ENCODE measurements at places on chromosomes 2 and 18.

- DNase-seq: no peak
These were observed 834.9 kb upstream of the SLC39A10 start for GRCh38 chr2:194822097-194822496.

GRCh38 chr2:65834062-65834461, 401.7 kb upstream of the SPRED2 start:
- DNase-seq: no peak

DNA sequence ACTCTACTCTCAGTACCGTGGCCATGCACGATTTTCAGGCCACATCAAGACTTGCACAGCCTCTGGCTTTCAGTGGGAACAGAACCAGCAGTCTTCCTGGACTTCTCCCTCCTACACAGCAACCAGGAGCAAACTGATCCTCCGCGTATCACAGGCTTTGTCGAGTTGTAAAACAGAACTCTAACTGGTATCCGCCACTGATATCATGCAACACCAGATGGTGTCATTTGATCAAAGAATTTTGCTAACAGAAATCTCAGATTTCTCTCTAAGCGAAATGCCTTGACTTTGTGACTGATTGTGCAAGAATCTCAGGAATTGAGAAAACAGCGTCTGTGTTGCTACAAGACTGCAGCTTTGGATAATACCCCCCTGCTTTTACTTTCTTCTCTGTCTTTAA, 85.7 kb downstream of the COPS8 start:
- DNase-seq: no peak

- DNase-seq: no peak
These were observed 185.1 kb downstream of the MYO5B start for GRCh38 chr18:50009773-50010335.

GRCh38 chr18:34482204-34482603, 227.9 kb upstream of the DTNA start:
- DNase-seq: no peak

DNA sequence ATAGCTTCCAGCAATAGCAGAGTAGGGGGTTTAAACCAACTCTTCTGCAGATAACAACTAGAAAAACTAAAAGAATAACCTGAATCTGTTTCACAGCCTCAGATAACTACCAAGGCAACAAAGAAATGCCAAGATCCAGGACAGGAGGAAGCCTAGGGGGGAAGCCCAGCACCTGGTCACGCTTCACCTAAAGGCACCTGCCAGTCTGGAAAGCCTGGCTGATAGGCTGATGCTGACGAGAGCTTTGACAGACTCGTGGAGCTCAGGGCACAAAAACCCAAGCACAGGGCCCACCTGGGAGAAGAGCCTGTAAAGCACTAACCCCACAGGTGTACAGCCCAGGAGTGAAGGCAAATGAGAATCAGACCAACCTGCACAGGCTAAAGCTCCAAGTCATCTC, 22.6 kb downstream of the EIPR1 start:
- no peak for DNase-seq

GRCh38 chr18:49907346-49907929, 94.1 kb upstream of the ACAA2 start:
- no peak for DNase-seq

DNA sequence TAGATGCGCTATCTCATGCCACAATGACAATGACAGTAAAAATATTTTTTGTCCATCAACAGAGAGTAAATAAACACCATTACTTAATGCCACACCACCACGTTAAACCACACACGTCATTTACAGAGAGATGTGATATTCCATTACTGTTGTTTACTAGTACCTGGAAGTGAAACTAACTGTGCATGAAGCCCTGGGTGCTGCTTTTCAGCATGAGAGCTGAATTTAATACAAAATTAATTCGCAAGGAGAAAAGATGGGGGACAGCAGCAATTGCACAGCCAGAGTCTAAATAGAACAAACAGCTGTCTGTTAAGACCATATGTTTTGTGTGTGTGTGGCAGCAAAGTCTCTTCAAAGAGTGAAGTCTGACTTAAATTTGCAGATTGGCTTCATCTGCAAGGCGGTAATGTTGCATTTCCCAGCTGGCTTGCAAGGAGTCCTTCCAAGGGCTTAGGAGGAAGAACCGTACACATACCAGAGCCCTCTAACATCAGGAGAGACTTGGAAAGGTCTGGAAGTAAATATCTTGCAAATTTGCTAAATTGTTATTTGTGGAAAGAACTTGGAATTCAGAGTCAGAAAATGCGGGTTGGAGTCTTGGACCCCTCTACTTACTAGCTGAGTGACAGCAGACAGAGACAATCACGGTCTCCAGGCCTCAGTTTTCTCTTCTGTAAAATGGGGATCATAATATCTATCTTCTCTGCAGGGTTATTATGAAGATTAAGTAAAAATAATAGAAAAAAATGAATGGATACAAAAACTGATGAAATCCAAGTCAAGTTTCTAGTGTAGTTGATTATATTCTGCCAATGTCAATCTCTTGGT, 127.6 kb downstream of the ALPK2 start:
- no peak for DNase-seq

GRCh38 chr2:5673145-5674025, 18.8 kb upstream of the SOX11 start:
- DNase-seq: no peak

- no peak for DNase-seq
These were observed 27.2 kb upstream of the PTPN2 start for GRCh38 chr18:12911025-12911928.

GRCh38 chr2:182664212-182664611, 51.8 kb upstream of the DNAJC10 start:
- DNase-seq: no peak

DNA sequence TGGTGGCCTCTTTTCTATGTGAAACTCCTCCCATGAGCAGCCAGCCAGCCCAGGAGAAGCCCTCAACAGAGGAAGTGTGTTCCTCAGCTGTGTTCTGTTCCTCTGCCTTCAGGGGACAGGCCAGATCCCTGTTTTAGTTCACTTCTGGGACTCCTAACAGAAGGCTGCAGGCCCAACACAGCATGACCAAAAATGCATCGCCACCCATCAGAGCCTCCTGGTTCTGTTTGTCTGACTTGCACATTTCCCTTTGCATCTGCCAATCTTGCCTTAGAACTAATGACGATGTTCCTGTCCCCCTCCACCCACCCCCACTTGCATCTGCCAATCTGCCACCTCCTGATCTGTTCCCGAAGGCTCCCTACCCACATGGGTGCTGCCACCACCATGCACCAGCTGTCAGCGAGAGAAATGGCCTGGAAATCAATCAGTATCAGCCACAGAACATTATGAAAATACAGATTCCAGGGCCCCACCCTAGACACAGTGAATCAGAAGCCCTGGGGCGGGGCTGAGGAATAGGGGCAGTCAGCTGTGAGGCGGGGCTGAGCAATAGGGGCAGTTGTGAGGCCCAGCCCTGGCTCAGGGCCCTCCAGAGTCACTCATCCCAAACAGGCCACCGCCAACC, 51.0 kb downstream of the FAM168B start:
- DNase-seq: no peak

DNA sequence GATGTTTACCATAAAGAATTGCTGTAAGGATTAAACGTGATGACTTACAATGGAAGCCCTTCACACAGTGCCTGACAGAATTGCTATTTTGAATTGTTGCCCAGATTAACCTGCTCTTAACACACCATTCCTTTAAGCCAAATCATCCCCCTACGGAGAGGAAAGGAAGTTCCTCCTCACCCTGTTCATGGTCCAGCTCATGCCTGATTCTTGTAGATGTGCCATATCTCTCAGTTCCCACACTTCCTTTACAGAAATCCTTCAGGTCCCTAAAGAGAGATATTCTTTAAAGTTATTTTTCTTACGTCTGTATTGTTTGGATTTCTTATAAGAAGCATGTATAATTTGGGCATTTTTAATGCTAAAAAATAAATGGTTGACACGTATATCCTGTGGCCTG, 127.5 kb upstream of the DAPL1 start:
- no peak for DNase-seq

DNA sequence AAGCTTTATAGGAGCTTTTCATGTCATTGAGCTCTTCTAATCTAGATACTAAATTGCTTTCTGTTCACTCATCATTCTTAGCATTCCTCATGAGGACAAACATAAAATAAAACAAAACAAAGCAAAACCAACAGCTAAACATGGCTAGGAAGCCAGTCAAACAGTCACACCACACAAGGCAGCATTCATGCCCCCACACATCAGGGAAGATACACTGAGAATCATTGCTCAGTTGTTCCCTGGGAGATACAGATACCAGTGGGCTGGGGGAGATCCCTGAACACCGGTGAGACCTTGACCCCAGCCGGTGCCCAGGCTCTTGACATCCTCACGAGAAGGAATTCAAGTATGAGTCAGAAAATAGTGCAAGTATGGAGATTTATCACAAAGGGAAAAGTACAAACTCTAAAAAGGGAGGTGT, 177.9 kb upstream of the ARL4C start:
- DNase-seq: no peak

DNA sequence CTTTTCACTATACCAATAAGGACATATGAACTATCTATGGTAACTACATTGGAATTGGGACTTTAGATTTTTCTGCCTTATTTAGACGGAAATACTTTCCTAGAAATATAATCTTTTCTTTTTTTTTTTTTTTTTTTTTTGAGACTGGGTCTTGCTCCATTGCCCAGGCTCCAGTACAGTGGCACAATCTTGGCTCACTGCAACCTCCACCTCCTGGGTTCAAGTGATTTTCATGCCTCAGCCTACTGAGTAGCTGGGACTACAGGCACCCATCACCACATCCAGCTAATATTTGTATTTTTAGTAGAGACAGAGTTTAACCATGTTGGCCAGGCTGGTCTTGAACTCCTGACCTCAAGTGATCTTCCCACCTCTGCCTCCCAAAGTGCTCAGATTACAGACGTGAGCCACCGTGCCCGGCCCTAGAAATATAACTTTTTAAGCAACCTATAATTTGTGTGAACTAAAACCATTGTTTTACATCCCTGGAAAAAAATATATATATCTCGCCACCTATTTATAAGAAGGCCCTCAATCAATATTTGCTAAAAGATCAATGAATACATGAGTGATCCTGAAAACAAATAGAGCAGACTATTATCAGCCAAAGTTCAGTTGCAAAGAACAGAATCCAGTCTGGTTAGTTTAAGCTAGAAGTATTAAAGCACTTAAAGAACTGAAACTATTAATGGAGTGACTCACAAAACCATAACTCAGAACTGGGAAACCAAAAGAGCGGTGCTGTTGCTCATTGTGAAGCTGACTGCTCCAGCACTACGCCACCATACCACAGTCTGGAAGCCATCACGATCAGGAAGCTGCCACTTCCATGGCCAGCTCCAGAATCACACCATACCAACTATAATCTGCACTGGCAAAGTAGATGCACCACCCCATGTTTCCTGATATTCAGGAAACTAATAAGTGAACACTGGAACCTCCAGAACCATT, 8.4 kb upstream of the HNRNPLL start:
- no peak for DNase-seq

DNA sequence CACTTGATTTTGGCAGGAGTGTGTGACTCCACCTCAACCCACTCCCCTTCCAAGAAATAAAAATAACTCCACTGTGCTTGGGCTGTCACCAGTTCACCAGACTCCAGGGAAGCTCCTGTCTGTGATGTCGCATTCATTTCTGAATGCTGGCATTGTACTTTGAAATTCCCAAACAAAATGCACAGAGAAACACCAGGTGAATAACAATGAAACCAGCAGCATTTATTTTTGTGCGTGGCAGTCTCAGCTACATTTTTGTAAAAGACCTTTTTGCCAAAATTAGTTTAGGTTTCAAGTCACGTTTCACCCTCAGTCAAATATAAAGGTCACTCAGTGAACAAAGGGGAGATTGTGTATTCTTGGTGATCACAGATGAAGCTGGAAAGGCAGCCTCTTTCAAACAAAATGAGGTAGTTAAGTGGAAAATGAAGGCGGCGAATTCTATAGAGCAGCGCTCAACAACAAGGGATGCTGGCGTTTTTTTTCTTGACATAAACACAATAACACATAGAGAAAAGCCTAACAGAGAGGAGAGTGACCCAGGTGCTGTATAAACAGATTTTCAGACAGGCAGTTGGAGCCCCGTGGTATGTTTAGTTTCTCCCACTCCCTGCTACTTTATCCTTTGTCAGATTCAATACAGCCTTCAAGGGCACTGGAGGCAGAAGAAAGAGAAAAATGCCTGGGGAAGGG, 210.3 kb upstream of the GCFC2 start:
- peak; percentile 41 for DNase-seq

- no peak for DNase-seq
These were observed 92.9 kb downstream of the PXDN start for GRCh38 chr2:1651121-1652033.

DNA sequence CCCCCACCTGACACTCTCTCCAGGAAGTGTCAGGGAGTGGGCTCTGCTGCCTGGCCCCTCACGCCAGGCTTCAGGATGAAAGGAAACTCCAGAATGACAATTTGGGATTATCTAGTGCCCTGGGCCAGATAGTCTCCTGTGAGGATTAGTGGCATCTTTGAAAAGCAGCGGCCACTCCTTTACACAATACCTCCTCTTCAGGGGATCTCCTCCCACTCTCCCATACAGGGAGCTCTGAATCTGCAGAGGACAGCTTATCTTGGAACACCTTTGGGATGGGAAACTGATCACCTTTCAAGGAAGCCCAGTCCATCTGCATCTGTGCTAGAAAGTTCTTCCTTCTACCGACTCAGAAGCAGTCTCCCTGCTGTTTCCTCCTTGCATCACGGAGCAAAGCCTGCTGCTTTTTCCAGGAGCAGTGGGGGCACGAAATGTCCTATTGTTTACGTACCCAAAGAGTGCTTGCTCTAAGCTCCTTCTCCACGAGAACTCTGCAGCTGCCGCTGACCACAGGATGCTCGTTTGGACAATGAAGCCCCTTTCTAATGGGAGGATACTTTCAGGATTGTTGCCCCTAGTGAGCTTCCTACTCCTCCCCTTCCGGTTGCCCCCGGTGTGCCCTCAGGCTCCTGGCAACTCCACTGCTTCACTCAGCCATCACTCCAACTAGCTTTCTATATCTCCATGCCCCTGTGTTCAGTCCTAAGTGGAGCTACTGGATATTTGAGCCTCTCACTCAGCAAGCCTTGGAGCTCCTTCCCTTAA, 31.5 kb downstream of the SIX3 start:
- peak; percentile 19 for DNase-seq

GRCh38 chr18:51610481-51610880, 413.0 kb upstream of the MEX3C start:
- no peak for DNase-seq

GRCh38 chr18:69031571-69031970, 233.7 kb downstream of the CCDC102B start:
- DNase-seq: no peak

DNA sequence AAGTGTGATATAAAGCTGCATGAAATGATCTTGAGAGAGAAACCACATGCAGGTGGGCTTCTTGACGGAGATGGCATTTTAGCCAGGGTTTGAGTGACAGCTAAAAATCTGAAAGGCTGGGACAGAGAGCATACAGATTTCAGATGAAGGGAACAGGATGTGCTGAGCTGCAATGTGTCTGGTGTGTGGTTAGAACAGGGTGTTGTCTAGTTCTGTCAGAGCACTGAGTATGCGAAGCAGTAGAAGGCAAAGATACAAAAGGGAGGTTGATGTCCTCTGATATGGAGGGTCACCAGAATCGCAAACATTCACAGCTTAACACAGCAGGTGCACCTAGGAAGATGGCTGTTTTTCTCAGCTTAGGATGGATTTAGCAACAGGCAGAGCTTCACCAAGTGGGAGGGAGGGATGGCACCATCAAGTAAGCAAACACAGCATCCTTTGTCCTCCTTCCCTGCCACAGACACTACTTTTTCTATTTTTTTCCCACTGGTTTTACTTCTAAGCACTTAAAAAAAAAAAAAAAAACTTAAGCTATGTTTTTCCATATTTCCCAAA, 182.5 kb downstream of the TMX3 start:
- DNase-seq: no peak

GRCh38 chr2:42967959-42968674, 175.7 kb upstream of the HAAO start:
- DNase-seq: no peak
